ENCODE measurements at places on chromosomes 6 and 20.

DNA sequence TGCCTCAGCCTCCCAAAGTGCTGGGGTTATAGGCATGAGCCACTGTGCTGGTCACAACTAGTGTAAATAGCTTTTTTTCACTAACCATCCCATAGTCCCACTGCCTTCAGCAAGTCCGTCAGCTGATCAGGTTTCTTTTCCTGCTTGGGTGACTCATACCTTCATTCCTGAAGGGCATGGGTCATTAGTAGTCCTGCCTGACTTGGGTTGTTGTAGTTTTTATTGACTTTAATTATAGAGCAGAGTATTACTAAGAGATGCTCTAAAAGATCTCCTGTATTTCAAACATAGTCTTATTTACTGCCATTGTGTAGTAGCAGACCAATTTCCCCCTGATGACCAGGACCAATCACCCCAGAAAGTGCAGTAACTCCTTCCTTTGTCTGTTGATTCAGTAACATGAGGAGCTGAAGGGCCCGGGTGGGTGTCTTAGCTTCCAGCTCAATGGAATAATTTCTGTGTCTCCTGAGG, 25.8 kb downstream of the HLA-C start:
- DNase-seq, result no peak

DNA sequence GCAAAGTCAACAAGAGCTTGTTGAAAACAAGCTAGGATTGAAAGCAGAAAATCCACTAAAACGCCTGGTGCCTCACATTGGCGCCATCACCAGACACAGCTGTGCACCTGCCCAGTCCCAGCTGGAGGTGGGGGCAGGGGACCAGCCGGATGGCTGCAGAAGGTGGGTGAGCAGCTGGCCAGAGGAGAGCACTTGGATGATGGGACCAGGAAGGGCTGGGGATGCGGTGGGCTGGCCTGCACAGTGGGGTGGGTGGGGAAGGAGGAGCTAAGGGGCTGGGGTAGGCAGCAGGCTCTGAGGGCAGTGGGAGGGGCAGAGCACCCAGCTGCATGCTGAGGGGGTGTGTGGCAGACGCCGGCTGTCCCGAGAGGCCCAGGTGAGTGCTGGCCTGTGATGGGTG, 7.1 kb downstream of the CABLES2 start:
- DNase-seq, result no peak

GRCh38 chr6:169558774-169559441, 142.9 kb downstream of the WDR27 start:
- DNase-seq, result no peak

DNA sequence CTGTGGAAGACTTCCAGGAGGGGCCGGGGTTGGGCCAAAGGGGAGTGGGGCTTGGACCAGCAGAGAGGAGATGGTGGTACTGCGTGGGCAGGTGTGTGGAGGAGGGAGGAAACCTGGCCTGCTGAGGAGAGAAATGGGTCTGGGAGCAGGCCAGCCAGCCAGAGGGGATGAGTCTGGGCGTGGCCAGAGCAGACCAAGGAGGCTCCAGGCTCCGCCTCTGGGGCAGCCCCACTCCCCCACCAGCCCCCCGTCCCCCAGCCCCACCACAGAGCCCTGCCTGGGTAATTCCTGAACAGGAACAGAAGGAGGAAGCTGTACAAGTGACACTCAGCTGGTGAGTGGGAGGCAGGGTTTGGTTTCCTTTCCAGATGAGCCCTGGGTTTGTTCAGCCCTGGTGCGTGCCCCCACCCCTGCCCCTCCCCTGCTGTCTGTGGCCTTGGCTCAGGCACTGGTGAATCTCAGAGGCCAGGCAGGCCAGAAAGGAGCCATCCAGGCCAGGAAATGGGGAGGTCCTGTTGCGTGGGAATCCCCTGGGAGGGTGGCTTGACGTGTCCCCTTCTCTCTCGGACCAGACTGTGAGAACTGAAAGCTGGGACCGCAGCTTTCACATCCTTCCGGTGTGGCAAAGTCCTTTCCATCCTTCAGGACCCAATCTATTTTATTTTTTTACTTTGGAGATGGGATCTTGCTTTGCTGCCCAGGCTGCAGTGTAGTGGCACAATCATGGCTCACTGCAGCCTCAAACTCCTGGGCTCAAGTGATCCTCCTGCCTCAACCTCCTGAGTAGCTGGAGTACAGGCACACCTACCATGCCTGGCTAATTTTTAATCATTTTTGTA, 9.4 kb upstream of the SRC start:
- peak; percentile 91 for DNase-seq

GRCh38 chr20:49685161-49685601, 28.5 kb downstream of the B4GALT5 start:
- no peak for DNase-seq

DNA sequence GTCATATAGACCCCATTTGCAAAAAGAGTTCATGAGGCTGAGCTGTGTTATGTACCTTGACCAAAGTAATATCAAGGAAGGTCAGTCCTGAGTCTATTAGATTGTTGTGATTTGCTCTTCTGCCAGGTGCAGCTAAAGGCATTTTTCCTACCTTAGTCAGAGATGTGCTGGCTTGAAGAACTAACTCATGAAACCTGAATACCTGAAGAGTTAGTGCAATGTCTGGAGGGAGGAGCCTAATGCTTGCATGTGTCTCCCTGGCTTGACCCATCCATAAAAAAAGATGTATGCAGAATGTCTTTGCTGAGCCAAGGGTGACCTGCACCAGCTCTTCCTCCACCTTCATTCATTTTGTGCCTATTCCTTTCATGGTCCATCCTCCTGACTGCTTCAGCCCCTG, 742.0 kb downstream of the KIF16B start:
- no peak for DNase-seq

- no peak for DNase-seq
Observed at GRCh38 chr20:13249118-13249797, 28.2 kb downstream of the ISM1 start.

- DNase-seq, result no peak
Observed at GRCh38 chr6:1129131-1129530, 182.8 kb upstream of the FOXQ1 start.

GRCh38 chr6:166492092-166492741, 94.3 kb downstream of the RAMACL start:
- no peak for DNase-seq

DNA sequence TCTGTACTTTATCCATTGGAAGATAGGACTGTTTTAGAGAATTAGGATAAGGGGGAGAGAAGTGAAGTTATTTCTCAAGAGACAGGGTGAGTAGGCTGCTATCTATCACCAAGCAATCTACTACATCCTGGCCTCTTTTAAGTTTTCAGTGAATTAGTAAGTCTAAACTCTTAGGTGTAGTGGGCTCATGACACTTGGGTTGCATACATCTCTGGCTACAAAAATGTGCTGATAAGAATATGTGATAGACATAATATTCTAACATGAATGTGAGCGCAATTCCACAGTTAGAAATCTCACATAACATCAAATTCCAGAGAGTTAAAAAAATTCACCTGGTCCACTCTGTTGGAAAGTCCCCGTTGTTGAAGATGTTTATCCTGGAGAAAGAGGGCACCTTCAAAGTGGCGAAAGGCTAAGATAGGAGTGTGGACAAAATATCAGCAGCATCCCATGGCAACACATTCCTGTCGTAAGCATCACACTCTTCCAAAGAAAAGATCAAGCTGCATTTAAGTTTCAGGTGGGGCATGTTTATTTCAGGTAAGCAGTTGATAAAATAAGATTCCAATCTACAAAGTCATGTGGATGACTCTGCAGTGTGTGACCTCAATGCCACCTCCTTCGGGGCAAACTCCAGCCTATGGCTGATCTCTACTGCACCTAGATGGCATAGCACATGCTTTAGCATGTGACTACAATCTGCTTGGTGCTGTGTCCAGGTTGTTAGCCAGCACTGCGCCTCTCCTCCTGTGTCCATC, 111.7 kb upstream of the NEDD9 start:
- no peak for DNase-seq

DNA sequence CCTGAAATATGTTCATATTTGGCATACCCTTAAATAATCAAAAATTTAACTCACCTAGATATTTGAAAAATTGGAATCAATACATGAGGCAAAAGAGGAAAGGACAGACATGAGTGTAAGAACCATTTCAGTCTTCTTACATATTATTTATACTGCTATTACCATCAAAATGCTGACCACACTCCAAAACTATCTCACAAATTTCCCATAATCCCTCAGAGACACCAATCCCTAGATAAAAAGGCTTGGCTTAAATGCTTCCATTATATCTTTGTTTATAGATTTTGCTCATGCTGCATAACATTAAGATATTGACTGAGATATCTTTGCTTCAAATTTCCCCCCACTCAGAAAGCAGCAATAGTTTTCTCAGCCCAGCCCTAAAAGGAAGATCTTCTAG, 11.7 kb upstream of the NT5DC1 start:
- no peak for DNase-seq

GRCh38 chr20:18778690-18779392, 34.7 kb upstream of the SCP2D1 start:
- DNase-seq, result no peak

- DNase-seq, result no peak
Observed at GRCh38 chr20:56664796-56665195, 35.7 kb downstream of the TFAP2C start.

DNA sequence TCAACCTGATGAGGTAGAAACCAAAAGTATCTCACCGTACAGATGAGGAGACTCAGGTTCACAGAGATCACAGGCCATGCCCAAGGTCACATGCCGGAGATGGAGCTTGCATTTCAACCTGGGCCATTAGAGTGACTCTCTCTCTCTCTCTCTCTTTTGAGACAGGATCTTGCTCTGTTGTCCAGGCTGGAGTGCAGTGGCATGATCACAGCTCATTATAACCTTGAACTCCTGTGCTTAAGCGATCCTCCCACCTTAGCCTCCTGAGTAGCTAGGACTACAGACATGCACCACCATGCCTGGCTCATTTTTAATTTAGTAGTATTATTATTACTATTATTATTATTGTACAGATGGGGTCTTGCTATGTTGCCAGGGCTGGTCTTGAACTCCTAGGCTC, 2.8 kb upstream of the CSNK2A1 start:
- DNase-seq, result no peak

DNA sequence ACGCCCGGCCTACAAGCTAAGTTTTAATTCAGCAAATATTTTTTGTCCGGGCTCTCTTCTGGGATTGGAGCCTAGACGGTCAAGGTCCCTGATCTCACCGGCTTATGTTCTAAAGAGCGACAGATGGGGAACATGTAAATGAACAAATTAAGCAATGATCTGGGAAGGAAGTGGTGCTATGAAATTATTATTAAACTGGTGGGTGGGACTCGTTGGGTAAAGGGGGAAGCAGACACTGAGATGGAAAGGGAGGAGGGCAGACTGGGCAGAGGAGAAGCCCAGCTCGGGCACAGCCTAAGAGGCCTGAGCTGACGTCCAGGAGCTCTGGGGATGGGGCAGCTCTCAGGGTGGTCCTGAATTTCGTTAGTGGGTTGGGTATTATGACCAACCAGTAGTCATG, 81.8 kb upstream of the AGPAT4 start:
- no peak for DNase-seq

DNA sequence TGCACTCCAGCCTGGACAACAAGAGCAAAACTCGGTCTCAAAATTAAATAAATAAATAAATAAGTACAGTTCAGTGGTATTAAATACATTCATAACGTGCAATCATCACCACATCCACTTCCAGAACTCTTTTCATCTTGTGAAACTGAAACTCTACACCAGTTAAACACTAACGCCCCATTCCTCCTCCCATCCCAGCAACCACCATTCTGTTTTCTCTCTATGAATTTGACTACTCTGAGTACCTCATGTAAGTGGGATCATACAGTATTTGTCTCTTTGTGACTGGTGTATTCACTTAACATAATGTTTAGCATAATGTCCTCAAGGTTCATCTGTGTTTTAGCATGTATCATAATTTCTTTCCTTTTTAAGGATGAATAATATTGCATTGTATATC, 29.1 kb upstream of the SCML4 start:
- no peak for DNase-seq

DNA sequence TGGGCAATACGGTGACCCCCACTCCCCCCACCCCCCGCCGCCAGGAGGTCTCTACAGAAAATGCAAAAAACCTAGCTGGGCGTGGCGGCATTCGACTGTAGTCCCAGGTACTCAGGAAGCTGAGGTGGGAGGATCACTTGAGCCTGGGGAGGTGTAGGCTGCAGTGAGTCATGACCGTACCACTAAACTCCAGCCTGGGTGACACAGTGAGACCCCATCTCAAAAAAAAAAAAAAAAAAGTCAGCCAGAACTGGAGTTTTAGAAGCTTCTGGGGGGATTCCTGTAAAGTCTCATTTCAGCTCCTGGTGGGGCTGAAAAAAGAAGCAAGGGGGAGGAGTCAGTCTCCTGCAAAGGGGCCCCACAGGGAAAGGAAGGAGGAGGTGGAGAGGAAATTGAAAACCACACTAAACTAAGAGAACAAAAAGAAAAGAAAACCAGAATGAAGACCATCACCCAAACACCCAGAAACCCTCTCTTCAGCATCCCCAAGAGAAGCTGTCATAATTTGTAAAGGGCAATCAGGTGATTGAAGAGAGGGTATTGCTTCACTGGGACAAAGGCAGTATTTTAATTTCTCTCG, 50.4 kb downstream of the NOL4L start:
- peak; percentile 23 for DNase-seq

DNA sequence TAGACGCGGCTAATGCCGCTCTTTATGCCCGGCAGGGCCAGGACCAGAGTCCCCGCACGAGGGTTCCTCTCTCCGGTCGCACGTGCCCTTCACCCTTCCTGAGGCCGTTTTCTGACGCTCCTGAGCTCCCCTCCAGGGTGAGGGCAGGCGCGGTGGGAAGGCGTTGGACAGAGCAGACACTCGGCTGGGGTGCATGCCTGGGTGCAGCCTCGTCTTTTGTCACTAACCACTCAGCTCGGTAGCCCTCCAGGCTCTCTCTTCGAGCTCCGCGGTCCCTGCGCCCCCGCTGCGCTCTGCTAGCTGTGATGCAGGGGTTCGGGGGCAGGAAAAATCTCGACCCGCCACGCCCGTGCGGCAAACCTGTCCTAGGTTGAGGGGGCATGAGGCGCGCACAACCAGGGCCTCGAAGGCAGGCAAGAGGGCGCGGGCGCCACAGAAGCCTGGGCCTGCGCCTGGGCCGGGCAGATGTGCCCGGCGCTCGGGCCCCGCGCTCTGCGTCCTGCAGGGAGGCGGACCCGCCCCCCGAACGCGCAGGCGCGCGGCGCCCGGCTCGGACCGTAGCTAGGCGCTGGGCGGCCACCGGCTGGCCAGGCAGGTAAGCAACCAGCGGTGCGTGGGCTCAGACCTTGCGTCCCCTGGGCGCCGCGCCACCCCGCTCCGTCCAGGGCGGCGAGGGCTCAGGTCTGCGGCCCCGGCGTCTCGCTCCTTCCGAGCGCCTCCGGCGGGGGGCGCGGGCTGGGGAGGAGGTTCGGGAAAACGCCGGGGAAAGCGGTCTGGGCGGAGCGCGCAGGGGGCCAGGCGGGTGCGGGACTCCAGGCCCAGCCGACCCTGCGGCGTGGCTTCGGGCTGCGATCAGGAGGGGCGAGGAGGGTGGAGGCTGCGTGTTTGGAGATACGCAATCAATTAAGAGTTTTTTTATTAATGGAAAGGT, at the start of gene L3MBTL1:
Gene L3MBTL1, plus strand, starts transcription at position 548 of the 931 bp plus-strand sequence. CDS start 5,807 bp downstream, outside the sequence.
- DNase-seq, result peak; percentile 14

DNA sequence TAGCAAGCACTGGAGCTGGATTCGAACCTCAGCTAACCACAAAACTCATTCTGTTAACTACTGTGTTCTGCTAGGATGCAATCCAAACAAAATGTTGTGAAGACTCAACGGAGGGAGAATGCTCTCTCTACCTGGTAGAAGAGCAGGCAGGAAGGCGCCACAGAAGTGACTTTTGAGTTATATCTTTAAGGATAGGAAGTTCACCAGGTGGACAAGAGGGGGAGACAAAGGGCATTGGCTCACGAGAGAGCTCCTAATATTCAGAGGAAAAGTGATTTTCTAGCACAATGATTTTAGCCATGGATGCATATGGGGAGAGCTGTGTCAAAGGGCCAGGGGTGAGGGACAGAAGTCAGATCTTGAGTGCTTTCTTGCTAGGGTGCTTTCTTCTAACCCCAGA, 108.4 kb upstream of the MAFB start:
- DNase-seq, result no peak

Data from HL-60 (cell line).